Pulmonary artery endothelial cell (primary cell): ENCODE measurements at places on chromosomes 6 and 20.

- no peak for DNase-seq
Measured at GRCh38 chr6:52221302-52221701, 23.0 kb downstream of the IL17F start.

- no peak for DNase-seq
Measured at GRCh38 chr20:43942201-43942590, 27.5 kb downstream of the TOX2 start.

DNA sequence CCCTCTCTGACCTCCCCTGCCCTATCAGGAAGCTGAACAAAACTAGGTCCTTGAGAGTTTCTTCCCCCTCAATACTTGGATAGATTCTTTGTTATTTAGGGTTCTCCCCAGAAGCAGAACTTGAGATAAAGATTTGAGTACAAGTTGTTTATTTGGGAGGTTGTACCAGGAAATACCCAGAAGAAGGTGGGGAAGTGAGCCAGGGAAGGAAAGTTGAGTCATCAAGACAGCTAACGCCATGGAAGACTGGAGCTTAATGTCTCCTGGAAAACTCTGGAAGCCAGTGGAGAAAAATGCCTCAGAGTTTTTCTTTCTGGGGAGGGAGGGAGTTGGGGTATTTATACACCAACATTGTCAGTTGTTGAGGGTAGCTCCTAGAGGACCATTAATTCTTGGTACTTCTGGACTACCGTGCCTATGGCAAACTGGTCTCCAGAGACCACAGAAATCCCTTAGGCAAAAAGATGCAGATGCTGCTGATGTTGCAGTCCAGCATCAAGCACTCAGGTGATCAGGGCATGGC lies 102.6 kb upstream of the ZFP64 start:
- no peak for DNase-seq

- no peak for DNase-seq
Measured at GRCh38 chr6:4776493-4777393, 539 bp downstream of the CDYL start.

- DNase-seq, result no peak
Measured at GRCh38 chr6:27135087-27135657, 112.3 kb upstream of the PRSS16 start.

- no peak for DNase-seq
Measured at GRCh38 chr20:35773154-35773751, 1.4 kb downstream of the PHF20 start.

DNA sequence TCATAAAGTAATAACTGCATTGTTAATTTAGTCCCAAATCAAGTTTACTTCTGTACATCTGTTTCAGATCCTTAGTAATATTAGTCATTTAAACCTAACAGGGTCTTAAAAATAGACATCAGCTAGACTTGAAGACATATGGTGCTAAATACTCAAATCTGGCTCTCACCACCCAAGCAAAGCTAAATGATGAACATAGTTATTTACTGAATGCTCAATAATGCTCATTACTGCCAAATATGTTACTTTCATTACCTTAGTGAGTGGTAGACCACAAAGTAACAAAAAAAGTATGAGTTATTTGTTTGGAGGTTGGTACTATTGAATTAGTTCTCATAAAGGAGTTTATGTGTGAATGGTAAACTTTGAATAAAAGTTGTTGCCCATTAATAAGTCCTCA lies 502.1 kb downstream of the PKHD1 start:
- no peak for DNase-seq

GRCh38 chr20:33120934-33121333 lies 41.5 kb downstream of the BPIFB4 start:
- no peak for DNase-seq

DNA sequence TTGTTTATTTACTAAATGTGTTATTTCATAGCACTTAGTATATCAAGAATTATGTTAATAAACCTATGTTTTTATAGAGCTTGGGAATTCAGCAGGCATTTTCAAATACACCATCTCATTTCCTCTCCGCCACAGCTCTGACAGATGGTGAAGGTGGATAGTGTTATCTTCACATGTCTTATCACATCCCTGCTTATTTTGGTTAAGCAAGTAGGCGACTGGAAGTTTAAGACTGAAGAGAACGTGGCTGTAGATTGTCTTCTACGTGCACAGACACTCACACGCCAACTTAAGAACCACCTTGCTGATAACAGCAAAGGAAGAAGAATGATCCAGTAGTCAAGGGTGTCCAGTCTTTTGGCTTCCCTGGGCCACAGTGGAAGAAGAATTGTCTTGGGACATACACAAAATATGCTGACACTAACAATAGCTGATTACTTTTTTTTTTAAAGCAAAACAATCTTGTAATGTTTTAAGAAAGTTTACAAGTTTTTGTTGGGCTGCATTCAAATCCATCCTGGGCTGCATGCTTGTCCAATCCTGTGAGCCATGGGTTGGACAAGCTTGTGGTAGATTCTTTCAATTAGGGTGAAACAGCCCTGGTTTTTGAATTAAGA lies 43.3 kb upstream of the SCGN start:
- no peak for DNase-seq

DNA sequence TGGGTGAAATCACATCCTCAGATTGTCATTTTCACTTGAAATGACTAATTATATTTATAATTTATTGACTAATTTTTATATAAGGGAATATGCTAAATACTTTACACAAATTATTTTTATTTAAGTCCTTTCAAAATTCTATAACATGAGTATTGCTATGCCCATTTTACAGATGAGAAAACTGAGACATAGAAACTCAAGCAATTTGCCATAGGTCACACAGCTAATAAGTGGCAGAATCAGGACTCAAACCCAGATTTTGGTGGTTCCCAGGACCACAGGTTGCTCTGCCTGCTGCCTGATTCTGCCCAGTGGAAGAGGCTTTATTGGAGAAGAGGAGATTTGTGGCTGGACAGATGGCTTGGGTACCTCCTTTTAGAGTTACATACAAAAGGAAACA lies 4.9 kb downstream of the ALDH8A1 start:
- DNase-seq, result no peak

DNA sequence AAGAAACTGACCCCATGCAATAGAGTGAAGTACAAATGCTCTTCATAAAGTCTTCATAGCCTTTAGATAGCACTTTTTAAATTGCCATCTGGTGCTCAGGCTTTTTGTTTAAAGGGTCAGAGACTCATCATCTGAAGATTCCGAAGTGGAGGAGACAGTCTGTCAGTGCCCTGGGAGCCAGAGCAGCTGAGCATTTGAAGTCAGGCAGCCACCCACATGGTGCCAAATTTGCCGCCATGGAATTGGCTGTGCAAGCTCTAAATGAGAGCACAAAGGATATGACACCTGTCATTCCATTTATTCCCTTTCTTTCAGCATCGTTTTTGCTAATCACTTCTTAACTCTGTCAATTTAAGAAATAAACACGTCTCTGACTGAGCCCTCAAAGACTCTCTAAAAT lies 32.8 kb upstream of the CEP162 start:
- no peak for DNase-seq

GRCh38 chr6:99250476-99250875 lies 99.0 kb downstream of the FAXC start:
- no peak for DNase-seq

DNA sequence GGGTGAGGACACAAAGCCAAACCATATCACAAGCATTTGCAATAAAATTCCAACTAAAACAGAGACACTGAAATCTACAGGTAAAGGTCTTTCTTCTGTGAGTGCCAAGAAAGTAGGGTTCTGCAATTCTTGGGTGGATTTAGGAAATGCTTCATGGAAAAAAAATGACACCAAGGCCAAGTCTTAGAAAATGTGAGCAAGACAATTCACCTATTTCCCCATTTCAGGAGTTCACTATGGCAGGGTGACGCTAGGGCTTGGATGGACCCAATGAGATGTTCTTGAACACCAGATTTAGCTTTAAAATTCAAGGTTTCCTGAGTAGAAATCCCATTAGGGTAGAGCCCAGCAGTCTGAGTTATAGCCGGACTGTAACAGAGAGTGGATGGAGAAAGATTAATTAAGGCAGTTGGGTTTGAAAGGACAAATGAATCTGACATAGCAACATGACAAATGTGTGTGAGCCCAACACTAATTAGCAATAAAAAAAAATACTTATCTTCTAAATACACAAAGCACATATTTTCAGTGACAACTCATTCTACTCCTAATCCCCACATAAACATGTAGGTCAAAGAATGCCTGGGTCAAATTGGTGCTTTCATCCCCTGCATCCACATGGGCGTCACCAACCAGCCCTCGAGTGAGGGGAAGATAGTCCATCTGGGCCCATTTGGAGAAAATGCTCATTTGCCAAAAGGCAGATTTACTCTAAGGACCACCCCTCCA lies 180.4 kb upstream of the JARID2 start:
- no peak for DNase-seq

DNA sequence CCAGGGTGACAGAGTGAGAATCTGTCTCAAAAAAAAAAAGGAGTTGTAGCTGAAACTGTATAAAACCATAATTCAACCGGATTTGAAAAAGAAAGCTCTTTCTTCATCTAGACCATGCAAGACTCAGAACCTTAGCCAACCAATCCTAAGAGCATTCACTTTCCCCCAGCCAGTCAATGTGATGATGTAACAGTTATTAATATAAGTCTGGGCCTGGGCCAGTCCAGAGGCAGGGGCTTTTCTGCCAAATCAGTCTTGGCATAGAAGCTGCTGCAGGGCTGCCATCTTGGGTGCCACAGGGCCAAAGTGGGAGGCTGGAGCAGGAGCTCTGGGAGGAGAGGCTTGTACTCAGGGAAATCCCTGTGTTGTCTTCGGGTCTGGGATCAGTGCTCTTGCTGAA lies 288.4 kb downstream of the CLIC5 start:
- DNase-seq, result no peak

GRCh38 chr20:56687061-56687460 lies 58.0 kb downstream of the TFAP2C start:
- no peak for DNase-seq

GRCh38 chr20:63664861-63665594 lies 6.9 kb downstream of the RTEL1 start:
- no peak for DNase-seq

- DNase-seq, result no peak
Measured at GRCh38 chr20:7858734-7859250, 81.5 kb downstream of the HAO1 start.

GRCh38 chr6:49913636-49914375 lies 47.5 kb upstream of the CRISP1 start:
- DNase-seq, result no peak

DNA sequence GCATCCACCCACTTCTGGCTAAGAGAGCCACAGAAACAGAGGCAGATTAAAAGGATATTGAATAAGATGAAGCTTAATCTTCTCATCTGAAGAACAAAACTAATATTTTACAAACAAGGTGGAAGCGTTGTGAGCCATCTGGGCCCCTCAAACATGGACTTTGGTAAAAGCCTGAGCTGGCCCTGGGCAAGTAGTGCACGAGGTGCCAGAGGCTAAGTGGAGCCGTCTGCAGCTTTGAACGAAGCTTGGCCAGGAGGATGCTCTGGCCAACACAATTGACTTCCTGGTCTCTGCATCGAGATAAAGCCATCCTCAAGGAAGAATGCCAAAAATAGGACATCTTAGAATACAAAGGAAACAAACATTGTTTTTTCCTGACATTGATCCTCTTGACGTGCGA lies 53.2 kb upstream of the PLEKHG1 start:
- DNase-seq, result no peak

DNA sequence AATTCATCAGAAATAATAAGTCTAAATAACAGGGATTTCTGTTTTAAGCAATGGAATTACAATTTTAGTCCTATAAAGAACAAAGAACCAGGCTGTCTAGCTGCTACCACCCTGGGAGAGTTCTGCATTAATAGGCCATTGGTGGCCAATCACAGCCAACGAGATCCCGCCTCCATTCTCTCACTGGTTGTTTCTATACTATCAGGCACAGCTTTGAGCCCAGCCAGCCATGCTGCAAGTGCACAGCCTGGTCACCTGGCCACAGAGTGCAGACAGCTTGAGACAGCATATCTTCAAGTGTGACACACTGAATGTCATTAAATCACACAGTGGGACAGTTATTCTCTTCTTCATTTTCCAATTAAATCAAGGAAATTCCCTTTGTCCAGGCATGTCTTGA lies 16.1 kb upstream of the RAB22A start:
- no peak for DNase-seq

GRCh38 chr6:153778216-153778615 lies 260.8 kb upstream of the OPRM1 start:
- DNase-seq, result no peak

- DNase-seq, result no peak
Measured at GRCh38 chr6:49001856-49002541, 461.1 kb downstream of the MMUT start.

DNA sequence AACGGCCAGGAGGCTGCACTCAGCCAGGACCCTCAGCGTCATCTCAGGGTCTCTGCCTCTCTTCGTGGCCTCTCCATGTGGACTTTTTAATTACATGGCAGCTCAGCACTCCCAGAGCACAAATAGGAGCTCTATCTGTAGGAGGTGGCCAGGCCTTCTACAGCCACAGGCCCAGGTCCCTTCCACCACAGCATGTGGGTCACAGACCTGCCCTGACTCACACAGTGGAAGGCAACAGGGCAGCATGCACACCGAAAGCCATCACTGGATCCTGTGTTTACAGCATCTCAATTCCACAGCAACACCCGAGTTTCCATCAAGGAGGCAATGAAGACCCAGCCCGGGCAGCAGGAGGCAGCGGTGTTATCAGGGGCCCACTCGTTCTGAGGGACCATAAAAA lies 65.8 kb upstream of the CD93 start:
- DNase-seq, result no peak

DNA sequence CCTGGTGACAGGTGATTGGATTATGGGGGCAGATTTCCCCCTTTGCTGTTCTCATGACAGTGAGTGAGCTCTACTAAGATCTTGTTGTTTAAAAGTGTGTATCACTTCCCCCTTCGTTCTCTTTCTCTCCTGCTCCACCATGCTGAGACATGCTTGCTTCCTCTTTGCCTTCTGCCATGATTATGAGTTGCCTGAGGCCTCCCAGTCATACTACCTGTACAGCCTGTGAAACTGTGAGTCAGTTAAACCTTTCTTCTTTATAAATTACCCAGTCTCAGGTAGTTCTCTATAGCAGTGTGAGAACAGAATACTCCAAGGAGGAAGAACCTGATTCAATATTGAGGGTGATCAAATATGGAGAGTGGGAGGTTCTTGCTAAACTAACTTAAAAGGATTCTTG lies 724.9 kb downstream of the DOK5 start:
- no peak for DNase-seq

DNA sequence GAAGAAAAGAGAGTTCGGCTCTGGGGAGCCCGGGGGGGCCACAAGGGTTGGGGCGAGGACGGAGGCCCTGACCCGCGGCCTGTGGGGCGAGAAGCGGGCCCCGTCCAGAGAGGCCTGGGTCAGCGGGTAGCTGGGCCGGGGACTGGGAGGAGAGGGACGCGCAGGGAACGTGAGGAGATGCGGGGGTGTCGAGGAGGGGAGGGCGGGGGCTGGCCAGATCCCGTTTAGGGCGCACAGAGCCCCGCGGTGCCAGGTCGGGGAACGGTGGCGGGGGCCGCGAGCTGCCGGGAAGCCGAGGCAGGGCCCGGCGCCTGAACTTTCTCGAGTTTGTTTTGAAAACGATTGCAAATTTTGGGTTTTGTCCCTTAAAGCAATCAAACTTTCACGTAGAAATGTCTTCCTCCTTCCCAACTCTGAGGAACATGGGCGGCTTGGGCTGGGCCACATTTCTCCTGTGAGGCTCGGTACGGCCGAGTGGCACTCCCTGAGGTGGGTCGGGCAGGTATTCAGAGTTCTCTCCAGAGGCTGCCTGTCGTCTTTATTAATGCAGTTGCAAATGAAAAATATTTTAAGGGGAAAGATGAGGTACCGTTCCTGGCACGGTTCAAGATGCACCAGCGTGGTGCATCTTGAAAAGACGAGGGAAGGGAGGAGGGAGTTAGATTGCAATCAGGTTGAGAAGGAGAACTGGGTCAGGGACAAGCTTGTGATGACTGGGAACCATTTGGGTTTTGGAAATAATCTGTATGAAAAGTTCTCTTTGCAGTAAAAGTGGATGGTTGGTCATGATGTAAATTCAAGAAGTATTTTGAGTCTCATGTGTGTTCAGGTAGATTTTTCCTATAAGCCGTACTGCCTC lies 972 bp downstream of the RNF8 start:
- DNase-seq, result no peak
